CD4-positive, alpha-beta T cell treated with Interleukin-2 at 100 ng/mL for 4 hours (primary cell): ENCODE measurements at places on chromosomes 12 and 14.

DNA sequence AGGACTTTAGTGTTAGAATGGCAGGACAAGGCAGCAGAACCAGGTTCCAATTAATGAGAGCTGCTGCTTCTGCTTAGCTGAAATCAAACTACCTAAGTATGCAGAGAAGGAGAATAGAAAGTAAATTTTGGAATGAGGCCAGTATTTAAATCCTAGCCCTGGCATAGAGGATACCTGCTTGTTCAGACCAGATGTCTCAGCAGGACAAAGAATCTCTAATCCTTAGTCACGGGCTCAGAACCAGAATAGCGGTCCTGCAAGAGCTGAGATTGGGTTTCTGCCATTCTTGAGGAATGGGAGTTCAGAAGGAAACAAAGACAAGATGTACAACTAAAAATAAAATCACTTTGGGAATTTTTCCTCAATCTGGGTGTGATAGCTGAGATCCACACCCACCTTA, 550.8 kb upstream of the TMEM132C start:
- DNase-seq = no peak

DNA sequence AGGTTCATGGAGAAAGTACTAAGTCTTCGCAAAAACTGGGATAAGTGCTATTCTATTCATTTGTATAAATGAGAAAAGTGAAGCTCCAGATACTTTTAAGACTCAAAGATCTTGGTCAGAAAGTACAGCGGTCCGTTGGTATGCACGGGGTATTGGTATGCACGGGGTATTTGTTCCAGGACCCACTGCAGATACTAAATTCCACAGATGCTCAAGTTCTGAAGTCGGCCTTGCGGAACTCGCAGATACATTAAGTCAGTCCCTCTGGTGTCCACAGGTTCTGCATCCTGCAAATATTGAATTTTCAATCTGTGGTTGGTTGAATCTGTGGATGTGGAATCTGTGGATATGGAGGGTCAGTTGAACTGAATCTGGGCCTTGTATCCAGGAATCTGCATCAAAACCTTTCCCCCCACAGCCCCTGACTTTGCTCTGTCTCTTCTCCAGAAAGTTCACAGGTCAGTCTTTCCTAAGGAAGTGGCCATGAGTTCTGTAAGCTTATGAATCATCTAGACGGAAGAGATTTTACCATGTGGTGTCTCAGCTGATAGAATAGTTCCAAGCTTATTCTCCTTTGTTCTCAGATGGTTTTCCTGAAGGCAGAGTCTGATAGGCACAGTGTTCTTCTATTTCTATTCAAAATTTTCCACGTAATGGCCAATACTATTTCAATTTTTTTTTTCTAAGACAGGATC, 274.7 kb downstream of the NEDD1 start:
- DNase-seq = no peak

- peak; percentile 85 for DNase-seq
Measured at GRCh38 chr12:47715393-47715876, 9.6 kb upstream of the RPAP3 start.

DNA sequence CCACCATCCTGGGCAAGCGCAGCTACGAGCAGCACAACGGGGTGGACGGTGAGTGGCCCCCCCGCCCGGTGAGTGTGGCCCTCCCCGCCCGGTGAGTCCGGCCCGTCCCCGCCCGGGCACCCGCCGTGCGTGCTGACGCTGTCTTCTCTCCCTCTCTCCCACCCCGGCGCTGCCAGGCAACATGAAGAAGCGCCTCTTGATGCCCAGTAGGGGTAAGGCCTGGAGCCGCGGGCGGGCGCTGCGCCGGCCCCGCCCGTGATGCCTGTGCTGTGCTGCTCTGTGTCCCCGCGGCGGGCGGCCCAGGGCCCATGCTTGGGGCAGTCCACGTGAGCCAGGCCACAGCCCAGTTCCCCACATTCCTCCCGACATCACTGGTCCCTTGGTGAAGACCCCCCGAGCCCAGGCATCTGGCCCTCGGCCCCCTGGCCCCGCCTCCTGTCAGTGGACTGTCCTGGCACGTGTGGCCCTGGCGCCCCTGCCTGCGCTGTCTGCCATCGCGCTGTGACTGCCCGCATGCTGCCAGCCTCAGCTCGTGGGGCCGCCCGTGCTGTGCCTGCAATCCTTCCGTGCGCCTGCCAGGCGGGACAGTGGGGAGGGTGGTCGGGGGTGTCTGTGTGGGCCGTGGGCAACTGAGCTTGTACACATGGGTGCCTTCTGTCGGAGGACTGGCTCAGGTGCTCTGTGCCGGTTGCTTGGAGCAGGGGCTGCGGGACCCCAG, 7.9 kb upstream of the CRIP2 start:
- no peak for DNase-seq

DNA sequence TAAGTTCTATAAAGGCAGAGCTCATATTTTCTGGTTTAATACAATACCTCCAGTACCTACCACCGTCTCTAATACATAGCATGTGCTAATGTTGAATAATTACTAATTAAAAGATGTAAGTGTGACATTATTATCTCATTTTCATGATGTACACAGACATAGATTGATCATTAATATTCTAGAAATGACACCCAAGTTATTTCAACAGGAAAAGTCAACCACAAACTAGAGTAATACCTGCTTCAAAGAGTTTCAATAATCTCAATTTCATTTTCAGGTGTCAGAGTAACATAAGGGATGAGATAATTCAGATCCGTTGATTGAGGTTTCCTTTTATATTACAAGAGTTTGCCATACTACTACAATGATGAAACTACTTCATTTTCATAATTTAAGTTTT, 388.9 kb downstream of the SOX5 start:
- DNase-seq = no peak

DNA sequence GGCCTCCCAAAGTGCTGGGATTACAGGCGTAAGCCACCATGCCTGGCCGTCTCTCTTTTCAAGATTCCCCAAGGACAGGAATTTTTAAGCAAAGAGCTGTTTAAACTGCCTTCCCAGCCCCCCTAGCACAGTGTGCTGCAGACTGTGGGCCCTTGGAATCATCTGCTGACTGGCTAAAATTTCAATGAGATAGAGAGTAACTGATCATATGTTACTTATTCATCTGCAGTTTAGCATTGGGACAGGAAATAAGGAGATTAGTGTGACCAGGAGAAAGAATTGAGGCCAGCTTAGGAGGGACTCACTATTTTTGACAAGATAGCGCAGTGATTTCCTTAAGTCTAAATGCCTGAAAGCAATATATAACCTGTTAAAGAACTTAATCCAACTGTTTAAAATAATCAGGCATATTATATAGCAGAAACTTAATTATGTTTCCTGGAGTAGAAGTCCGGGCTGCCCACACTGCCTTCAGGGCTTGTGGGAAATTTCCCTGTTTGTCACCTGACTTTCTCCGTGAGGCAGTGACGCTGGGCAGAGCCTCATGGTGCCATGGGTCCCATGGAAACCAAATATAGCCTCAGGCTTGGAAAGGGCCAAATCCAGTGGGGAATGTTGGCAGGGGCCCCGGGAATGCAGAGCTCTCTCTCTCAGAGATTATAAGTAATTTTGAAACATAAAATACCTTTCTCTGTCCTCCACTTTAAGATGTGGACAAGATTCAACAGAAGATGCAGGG, 22.8 kb upstream of the CEBPE start:
- no peak for DNase-seq

DNA sequence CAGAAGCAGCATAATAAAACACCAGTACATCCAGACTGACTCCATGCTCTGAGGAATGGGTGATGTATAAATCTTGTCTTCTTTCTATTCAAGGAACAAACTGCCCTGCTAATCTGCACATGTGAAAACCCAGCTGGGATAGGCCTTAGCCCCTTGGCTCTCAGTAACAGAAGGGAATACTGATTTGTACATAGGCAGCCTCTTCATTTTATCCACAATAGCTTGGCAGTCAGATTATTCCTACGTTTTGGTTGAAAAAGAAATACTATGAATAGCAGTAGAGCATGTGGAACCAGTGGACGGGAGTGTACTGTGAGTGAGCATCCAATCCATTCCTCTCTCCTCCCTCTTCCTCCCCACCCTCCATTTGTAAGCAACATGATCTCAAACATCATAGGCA, 113.5 kb upstream of the ARHGAP5 start:
- DNase-seq = no peak

DNA sequence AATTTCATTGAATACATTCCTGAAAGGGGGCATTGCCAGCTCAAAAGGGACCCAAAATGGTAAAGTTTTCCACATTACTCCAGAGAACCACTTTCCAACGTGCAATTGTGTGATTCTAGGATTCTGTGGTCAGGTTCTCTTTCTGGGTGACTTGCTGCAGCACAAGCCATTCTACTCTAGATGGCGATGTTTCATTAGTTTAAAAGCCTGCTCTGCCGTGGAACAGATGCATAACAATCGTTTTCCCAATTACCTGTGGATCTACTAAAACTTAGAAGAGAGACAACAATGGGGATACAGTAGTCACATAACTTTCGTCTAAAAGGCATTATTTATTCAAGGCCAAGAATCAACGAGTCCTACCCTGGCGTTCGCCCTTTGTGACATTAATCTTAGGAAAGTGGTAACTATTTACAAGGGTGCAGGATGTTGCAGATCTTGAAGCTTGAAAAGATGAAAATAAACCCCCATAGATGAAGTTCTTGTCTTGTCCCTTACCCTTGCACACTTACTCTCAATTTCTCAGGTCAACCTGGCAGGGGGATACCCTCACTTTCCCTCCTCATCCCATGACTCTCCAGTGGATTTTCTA, 400.9 kb downstream of the SNAPC1 start:
- DNase-seq = peak; percentile 8

- DNase-seq = no peak
Measured at GRCh38 chr14:55749946-55750345, 169.9 kb downstream of the KTN1 start.

GRCh38 chr12:2834581-2835491, at the start of gene NRIP2:
Gene NRIP2 (minus strand): TSS chr12:2835035. CDS start chr12:2834983, 52 bp downstream.
- no peak for DNase-seq

GRCh38 chr14:63418020-63418419, 99.3 kb upstream of the GPHB5 start:
- no peak for DNase-seq

DNA sequence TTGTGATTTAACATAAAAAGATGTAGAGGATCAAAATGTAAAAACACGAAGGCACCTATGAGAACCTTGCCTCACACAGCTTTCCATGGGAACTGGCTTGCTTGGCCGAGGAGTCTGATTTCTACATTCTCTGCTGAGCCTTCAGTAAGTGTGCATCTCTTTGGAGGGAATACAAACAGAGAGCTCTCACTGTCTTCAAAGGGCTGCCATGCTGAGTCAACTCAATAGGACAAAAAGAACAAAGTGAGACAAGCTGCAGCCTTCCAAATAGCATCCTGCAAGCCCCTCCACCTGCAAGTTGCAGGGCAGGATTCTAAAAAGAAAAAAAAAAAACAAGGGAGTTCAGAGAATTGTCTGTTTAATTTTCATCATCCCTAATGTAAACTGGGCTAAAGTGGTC, 411.9 kb downstream of the NELL2 start:
- DNase-seq = no peak

GRCh38 chr14:33556382-33557121, 394.3 kb downstream of the EGLN3 start:
- DNase-seq = no peak

DNA sequence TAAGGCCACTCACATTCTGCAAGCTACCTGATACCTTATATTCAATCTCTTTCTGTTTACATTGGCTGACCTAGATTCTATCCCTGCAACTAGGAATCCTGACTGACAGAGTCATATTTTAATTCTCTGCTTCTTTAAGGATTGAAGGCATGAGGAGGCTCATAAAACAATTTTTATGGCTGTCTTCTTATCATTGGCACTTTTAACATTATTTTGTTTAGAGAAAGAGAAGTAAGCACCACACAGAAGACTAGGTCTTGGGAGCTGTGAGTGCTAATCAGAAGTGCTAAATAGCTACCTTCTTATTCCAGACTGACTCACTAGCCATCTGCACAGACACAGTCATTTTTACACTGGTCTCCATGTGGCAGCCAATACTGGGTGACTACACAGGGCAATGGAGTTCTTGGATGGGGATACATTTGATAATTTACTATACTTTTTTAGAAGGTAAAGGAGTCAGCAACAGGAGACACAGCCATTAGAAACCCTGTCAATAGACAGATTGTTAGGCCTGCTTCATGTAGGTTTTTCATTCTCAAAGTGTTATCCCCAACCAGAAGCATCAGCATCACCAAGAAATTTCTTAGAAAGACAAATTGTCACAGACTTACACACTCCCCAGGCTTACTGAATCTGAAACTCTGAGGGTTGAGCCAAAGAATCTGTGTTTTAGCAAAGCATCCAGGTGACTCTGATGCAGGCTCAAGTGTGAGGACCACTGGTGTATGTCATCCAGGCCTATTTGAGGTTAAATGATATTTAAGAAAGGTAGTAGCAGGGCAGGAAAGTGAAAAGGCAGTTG, 214.1 kb downstream of the DUSP6 start:
- no peak for DNase-seq

- no peak for DNase-seq
Measured at GRCh38 chr14:79605849-79606248, 605.5 kb downstream of the DIO2 start.

DNA sequence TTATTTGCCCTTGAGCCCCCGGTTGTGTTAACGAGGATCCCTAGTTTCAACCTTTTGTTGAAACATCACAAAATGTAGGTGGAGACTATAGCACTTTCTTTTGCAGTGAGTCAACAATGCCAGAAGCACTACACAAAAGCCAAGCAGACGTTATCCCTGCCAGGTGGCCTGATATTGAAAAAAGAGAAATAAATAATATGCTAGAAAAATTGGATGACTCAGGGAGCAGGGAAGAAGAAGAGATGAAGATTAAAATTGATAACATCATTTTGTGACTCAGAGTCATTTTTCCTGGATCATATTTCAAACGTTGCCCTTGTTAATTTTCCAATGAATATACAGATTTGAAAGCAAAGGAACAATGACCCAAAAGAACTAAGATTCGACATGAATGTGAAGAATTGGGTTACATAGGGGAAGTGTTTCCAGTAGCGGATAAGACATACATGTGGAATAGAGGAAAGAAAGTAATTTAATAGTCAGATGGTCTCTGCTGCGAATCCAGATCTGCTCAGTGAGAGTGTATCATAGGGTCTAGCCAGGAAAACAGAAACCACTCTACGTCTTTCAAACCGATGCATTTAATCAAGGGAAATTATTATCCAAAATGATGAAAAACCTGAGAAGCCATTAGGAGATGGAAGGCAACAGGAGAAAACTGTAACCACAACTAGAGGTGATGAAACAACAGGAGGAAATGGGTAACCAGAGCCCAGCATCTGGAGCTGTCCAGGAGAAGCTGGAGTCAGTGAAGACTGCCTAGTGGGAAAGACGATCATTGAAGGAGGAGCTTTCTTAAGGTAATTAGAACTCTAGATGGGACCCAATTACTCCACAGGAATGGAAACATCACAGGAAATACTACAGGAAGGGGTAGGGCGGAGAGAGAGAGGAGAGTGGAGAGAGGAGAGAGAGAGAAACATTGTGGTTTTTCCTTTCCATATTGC, 57.9 kb downstream of the RERG start:
- DNase-seq = no peak

- no peak for DNase-seq
Measured at GRCh38 chr12:19095756-19096480, 33.6 kb upstream of the PLEKHA5 start.

GRCh38 chr12:22380031-22380430, 45.5 kb upstream of the ST8SIA1 start:
- DNase-seq = no peak
